Activated CD8-positive, alpha-beta T cell treated with anti-CD3 and anti-CD28 coated beads, Interleukin-2, amount 10 ng/mL, durations not matched to agents 7 days and 5 days (primary cell): ENCODE measurements at places on chromosomes 1 and 21. TPM values are rescaled to one million over a fixed set of nuclear protein-coding genes. Genes with fewer than 3 reads are reported as not detected.

- DNase-seq: no peak
Measured at GRCh38 chr1:175933801-175934200, 190.4 kb upstream of the TNR start.

DNA sequence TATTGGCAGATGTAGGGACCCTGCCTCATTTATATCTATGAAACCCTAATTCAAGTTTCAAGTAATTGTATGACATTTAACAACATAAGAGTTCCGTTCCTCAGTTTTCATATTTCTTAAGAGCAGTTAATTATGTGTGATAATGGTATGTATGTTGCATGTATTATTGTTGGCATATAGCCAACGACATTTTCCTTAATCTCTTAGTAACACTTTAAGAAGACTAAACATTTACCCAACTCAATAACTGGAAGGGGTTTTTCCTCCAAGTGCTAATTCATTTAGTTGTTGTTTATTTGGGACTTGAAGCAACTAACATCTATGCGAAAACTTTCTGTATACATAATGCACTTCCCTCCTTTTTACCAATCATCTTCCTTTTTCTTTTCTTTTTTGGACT, 1.5 kb upstream of the RALGPS2 start:
- DNase-seq: no peak

GRCh38 chr1:221071777-221072176, 192.5 kb downstream of the HLX start:
- DNase-seq: no peak

- DNase-seq: peak; percentile 83
Measured at GRCh38 chr1:231612393-231613089, 14.0 kb upstream of the DISC1 start.

DNA sequence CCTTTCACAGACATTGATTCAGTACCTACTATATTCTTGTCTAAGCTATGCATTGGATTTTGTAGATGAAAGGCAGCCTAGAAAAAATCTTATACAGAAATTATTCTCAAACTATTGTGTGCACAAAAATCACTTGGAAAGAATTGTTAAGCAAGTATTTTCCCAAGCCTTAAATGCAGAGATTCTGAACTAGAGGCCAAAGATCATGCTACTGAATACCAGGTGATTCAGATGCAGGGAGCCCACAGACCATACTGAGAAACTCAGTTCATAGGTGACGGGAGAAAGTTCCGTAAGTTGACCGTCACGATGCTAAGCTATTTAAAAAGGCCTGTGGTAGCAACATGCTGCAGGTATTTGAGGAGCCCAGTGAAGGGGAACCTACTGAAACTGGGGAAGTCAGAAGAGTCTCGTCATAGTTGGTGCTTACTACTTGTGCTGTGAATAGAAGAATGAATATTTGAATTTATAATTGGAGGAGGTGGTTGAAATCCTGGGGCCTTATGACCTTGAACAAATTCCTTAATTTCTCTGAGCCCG, 150.8 kb downstream of the NFIA start:
- DNase-seq: no peak

DNA sequence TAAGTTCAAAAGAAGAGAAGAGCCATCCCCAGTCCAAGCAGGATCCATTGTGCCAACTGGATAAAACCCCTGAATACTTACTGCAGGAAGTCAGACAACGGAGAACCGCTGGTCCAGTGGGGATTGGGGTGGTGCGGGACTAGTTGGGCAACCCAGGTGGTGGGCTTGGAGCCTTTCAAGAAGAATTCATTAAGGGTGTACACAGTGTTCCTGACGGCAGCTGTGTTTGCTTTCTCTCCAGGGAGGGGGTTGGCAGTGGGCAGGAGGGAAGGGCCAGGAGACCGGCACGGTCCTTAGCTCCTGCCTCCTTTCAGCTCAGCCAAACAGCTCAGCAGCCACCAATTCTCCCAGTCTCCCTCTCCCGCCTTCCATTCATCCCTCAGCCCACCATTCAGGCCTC, 7.1 kb upstream of the CDK18 start:
- no peak for DNase-seq

PCSK9 gene
- total RNA-seq: not detected

GRCh38 chr1:156106624-156107488, 7.7 kb upstream of the LMNA start:
- no peak for DNase-seq

GRCh38 chr1:173168941-173169340, 38.2 kb downstream of the TNFSF4 start:
- DNase-seq: no peak

WNT3A gene
- not detected for total RNA-seq

SLFNL1 gene
- 0.29 TPM for total RNA-seq

GRCh38 chr1:228347181-228347580, 59.5 kb downstream of the TRIM11 start:
- no peak for DNase-seq

- DNase-seq: no peak
Measured at GRCh38 chr1:6638226-6638625, 13.6 kb downstream of the THAP3 start.
